Stimulated activated CD8-positive, alpha-beta memory T cell treated with anti-CD3 and anti-CD28 coated beads, Interleukin-15, amount 100 ng/mL, for 4 hours (primary cell): ENCODE measurements at places on chromosomes 1 and 21.

- DNase-seq = no peak
Observed at GRCh38 chr1:99173282-99173681, 91.0 kb upstream of the PLPPR4 start.

- DNase-seq = no peak
Observed at GRCh38 chr1:4702932-4703331, 48.5 kb downstream of the AJAP1 start.

- DNase-seq = no peak
Observed at GRCh38 chr1:171252482-171252881, 4.2 kb downstream of the FMO1 start.

DNA sequence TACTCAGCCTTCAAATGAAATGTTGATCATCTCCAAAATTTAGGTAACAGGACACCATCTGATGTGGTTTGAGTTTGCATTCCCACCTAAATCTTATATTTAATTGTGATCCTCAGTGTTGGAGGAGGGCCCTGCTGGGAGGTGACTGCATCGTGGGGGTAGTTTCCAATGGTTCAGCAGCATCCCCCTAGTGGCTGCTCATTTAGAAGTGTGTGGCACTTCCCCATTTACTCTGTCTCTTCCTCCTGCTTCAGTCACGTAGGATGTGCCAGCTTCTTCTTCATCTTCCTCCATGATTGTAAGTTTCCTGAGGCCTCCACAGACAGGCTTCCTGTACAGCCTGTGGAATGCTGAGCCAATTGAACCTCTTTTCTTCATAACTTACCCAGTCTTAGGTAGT, 731.2 kb downstream of the USP25 start:
- no peak for DNase-seq

DNA sequence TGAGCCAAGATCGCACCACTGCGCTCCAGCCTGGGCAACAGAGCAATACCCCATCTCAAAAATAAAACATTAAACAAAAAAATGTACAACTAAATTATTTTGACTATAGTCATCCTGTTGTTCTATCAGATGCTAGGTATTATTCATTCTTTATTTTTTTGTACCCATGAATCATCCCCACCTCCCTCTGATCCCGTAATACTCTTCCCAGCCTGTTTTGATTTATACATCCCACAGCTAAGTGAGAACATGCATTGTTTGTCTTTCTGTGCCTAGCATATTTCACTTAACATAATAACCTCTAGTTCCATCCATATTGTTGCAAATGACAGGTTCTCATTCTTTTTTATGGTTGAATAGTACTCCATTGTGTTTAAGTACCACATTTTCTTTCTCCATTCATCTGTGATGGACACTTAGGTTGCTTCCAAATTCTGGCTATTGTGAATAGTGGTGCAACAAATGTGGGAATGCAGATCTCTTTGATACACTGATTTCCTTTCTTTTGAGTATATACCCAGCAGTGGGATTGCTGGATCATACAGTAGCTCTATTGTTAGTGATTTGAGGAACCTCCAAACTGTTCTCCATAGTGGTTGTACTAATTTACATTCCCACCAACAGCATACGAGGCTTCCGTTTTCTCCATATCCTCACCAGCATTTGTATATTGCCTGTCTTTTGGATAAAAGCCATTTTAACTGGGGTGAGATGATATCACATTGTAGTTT, 84.4 kb downstream of the MACF1 start:
- DNase-seq = no peak

DNA sequence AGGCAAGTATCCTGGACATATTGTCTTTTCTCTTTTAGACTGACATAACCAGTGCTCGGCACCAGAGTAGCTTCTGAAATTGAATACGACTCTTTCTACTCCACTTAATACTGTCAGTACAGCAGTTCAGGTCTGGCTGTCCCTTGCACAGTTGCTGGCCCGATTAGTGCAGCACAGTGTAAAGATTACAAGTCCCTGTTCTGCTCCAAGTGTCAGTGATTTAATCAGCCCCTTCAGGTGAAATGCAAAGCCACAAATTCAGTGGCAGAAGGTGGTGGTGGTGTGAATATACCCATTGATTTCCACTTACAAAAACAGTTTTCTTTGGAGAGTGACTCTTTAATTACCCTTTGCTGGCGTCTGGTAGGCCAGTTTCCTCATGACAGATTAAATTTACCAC, 545.4 kb downstream of the ADGRL2 start:
- DNase-seq = no peak

DNA sequence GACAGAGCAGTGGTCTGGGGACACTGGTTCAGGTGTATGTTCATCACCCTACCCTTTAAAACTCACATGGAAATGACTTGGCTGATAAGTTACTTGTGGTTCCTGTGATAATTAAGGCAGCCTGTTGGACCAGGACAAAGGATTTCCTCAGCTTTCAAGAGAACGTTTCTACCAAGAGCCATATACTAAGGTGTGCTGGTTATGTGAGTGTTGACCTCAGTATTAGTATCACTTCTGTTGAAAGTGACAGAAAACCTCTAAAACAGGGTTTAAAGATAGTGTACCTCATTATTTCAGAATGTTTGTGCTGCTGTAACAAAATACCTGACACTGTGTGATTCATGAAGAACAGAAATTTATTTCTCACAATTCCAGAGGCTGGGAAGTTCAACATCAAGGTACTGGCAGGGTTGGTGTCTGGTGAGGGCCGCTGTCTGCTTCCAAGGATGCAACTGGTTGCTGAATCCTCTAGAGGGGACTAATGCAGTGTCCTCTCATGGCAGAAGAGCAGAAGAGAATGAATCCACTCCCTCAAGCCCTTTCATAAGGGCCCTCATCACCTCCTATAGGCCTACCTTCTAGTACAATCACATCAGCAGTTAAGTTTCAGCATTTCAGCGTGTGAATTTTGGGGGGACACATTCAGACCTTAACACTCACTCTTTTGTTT, 54.9 kb downstream of the UCK2 start:
- no peak for DNase-seq

- no peak for DNase-seq
Observed at GRCh38 chr1:228478912-228479711, 8.1 kb upstream of the RNF187 start.

GRCh38 chr1:86183810-86184209, 27.2 kb upstream of the COL24A1 start:
- no peak for DNase-seq

DNA sequence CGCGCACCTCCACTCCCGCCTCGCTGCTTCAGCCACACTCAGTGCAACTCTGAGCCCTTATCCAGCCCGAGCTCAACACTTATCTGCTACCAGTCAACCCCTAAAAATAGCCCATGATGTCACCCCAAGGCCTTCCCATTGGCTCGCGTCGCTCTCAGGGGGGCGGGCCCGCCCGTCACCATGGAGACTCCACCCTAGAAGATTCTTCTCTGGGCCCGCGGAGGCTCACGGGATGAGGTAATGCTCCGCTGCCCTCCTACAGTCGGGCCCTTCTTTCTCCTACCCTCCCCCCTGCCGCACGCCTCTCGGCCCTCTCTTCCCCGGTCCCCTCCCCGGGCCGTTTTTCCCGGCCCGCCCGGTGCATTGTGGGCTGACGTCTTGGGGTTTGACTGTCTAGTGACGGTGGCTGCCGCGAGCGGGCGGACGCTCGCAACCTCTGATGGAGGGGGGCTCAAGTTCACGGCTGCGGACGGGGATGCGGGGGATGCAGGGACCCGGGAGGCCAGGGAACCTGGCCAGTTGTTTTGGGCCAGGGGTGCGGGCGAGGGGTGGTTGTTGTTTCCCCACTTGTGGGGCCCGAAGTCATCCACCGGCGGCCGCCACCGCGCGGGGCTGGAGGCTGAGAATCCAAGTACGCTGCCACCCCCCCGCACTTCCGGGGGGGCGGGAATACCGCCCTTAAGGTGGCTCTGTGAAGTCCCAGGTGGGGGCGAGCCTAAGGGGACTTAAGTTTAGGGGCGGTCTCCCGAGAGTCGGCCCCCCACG, at the start of gene JUN:
TSS of gene JUN (minus strand) at position 55 of the 765 bp plus-strand sequence. CDS start 977 bp downstream, outside the sequence.
- peak; percentile 97 for DNase-seq

- no peak for DNase-seq
Observed at GRCh38 chr1:35297886-35298285, 29.4 kb downstream of the ZMYM4 start.

- DNase-seq = no peak
Observed at GRCh38 chr1:247212627-247213617, 41.1 kb upstream of the ZNF124 start.

GRCh38 chr1:84669831-84670230, 20.4 kb downstream of the SSX2IP start:
- no peak for DNase-seq

- DNase-seq = no peak
Observed at GRCh38 chr1:242447689-242448088, 76.8 kb downstream of the PLD5 start.
